ENCODE measurements at places on chromosomes 2 and 18.

DNA sequence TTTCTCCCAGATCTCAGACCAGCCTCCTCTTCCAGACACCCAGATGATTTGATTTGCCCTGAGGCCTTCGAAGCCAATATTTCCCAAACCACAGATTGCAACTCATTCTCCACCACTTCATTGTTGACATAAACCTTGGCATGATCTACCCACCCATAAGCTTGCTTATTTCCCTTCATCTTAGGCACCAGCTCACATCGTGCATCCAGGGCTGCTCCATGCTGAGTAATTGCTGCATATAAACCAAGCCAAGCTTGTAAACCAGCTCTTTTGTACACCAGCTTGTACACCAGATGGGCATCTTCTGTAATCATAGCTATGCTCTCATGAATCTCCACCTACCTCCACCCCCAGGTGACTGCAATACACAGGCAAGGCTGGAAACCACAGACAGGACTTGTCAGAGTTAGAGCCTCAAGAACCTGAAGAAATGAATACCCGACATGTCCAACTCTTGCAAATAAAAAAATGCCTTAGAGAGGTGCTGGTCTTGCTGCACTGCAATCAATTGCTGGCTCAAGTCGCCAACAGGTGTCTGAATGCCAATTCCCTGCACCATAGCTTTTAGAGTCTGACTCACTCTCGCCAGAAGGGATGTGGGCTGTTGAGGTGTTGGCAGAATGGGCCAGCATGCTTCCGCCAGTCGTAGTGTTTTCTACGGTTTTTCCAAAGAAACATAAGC, 31.5 kb downstream of the TRABD2A start:
- DNase-seq = no peak

DNA sequence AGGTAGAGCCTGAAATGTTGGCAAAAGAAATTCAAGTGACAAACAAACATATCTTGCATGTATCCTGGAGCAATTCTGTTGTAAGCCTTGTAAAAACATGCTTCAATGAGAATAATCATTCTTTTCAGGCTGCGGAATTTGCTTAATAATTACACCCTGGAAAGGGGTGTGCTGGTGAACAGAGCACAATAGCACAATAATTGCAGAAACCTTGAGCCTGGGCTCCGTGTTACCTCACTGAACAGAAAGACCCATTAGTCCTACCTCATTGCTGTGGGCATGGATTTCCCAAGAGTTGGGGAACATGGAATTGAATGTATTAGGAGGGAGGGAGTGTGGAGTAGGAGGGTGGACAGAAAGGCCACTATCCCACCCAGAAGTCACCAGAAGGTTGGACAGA, 168.0 kb upstream of the ALKAL2 start:
- DNase-seq = no peak

DNA sequence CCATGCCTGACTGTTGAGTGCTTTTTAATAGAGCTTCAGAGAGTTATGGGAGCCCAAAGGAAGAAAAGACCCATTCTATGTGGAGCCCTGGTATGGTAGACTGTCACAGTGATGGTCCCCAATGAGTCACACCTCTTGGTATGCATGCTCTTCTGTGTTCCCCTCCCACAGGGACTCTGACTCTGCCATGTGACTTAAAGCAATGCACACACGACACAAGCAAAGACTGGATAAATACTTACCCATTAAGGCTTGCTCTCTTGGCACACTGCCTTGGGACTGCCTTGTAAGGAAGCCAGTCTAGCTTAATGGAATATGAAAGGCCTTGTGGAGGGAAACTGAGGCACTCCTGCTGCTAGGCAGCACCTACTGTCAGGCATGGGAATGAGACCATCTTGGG, 16.7 kb upstream of the DTNB start:
- no peak for DNase-seq

DNA sequence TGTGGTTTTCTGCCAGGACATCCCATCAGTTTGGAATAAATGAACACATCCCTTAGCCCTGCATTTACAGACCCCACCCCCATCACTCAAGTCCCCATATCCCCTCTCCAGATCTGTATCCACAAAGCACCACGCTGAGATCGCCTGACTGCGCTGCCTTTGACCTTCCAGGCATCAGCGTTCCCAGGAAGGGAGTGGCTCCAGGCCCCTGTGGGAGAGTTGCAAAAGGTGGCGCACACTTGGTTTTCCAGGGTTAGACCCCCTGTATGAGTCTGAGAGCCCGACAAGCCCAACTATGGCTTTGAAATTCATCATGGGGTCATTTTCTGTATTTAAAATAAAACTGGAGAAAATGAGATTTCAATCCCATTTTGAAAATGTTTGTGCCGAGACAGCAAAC, 137.0 kb upstream of the ZNF236 start:
- no peak for DNase-seq

- DNase-seq = no peak
Measured at GRCh38 chr18:9711361-9712129, 3.4 kb downstream of the RAB31 start.

DNA sequence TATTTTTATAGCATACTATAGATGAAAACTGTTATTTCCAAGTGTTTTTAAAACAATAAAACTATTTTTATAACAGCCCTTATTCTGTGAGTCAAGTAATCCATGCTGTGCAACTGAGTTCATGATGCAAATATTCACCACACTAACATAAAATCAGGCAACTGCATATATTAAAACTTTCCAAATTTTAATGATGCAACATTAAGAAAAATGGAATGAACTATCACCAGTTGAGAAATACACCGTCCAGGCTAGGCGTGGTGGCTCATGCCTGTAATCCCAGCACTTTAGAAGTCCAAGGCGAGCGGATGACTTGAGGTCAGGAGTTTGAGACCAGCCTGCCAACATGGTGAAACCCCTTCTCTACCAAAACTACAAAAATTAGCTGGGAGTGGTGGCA, 114.5 kb downstream of the CDH2 start:
- no peak for DNase-seq

DNA sequence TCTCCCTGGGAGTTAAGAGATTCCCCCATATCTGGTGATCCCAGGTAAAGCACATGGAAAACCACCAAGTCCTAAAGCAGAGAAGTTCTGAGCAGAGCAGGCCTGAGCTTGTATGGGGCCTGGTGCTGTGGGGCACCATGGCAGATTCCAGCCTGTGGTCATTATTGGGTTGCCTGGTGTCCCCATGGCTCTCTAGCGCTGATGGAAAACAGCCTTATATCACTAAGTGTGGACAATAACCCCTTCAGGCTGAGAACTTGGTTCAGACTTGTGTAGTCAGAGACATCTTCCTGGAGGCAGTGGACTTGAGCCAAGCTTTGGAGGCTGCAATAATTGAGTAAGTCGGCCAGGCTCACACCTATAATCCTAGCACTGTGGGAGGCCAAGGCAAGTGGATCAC, 96.8 kb downstream of the MCFD2 start:
- DNase-seq = no peak

DNA sequence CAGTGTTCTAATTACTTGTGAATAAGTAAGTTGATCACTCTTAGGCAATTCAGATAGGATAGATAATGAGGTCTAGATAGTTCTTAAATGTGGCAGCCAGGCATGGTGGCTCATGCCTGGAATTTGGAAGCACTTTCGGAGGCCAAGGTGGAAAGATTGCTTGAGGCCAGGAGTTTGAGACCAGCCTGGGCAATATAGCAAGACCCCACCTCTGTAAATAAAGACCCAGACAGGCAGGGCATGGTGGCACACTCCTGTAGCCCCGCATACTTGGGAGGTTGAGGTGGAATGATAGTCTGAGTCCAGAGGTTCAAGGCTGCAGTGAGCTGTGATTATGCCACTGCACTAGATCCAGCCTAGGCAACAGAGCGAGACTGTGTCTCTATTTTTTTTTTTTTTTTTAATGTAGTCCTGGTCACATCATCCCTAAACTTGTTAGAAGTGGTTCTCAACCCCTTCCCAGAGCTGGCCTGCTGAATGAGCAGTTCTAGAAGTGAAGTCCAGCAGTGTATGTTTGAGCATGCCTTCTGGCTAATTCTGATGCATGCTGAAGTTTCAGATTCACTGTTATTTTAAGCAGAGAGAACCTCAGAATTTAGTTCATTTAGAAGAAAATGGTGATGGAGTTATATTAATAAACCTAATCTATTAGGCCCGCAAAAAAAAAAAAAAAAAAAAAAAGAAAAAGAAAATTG, 306.2 kb downstream of the PRKCE start:
- DNase-seq = no peak

DNA sequence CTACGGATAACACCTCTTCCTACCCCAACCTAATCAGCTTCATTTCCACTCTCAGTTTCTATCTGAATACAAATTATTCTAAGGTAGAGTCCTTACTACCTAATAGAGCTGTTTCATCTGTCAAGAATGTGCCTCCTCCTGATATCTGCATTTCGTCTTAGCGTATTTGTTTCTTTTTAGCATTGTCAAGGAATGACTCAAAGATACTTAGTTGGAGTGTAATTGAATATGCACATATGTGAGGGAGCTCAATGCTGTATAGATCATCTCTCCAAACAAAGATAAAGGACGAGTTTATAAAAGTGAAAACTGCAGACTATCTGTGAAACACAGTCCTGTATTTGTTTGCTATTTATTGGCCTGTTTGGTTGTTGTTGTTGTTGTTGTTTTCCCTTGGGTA, 2059.4 kb upstream of the CELF4 start:
- DNase-seq = peak; percentile 72

DNA sequence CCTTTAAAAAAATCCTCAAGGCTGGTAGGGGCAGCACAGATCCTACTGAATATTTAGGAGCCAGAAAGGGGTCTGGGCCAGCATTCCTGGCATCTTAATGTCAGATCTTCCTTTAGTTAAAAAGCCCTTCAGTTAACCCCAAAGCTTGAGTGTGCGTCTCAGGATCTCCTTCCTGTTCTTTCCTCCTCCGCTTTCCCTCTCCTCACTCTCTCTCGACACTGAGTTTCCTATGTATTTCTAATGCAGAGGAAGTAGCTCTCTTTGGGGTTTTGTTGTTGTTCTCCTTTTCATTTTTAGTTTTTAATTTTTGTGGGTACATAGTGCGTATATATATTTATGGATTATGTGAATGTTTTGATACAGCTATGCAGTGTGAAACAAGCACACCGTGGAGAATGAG, 109.9 kb upstream of the COPS8 start:
- DNase-seq = no peak

- peak; percentile 62 for DNase-seq
Measured at GRCh38 chr2:216857131-216857550, 2.7 kb downstream of the TNP1 start.

- DNase-seq = peak; percentile 28
Measured at GRCh38 chr2:9422321-9423099, 818 bp downstream of the ITGB1BP1 start.

DNA sequence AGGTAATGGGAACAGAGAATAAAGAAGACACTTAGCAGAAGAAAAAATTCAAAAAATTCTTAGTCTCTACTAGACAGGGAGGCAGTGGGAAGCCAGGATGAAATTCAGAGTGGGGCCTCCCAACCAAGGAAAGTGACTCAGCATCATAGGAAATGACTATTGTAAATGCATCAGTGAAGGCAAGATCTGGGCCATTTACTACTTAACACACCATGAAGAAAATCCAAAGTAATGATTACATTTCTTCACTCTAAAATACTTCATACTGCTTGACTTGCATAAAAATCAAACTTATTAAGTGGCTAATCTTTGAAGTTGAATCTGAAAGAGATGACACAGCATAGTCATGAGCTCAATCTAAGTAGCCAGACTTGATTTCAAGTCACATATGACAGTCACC, 405.8 kb upstream of the SLC39A10 start:
- DNase-seq = no peak

GRCh38 chr18:71441156-71441555, 1103.0 kb downstream of the CBLN2 start:
- no peak for DNase-seq

DNA sequence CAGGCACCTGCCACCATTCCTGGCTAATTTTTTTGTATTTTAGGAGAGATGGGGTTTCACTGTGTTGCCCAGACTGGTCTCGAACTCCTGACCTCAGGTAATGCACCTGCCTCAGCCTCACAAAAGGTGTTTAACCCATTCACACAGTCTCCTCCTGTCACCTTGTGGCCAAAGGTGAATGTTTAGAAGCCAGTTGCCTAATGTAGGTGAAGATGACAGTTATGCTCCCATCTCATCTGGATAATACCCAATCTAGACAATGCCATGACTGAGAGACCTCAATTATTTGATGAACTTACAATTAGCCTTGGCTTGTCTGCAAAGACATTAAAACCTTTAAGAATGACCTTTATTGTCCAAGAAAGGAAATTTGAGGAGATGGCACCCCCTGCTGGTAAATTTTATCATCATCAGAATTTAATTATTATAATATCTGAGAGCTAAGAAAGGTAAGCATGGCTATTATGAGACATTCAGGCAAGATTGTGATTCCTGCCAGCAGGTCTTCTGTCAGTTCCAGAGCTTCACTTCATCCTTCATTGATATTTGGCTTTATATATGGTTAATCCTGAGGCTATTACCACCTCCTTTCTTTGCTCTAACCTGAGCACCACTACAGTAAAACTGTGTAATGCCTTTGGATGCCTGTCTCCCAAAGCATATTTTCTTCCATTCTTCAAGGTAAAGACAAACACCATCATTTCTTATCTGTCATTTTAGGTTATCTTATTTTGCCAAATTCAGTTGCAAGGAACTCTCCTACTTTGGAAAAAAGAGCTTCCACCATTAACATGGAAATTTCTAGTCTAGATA, 117.6 kb downstream of the FAM124B start:
- DNase-seq = peak; percentile 37

DNA sequence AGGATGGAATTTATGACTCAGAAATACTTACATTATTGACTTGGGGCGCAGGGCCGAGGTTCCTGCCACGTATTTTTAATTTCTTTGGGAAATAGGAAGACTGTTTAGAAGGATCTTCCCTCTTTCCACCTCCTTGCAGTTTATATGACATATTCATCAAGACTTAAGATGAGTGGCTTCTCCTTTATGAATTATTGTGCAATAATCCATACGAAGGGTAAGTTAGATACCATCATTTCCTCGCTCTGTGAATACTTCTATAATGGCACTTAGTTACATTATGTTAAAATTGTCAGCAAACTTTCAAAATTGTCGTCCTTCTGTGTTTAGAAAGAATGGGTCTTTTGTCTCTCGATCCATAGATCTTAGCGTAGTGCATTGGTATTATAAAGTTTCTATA, 328.8 kb upstream of the UBE2E3 start:
- no peak for DNase-seq

Measured in astrocyte of the spinal cord (primary cell).